T-helper 1 cell (primary cell): ENCODE measurements at places on chromosomes 7 and 10.

GRCh38 chr10:52279546-52279945 lies 34.5 kb upstream of the DKK1 start:
- DNase-seq, result no peak

GRCh38 chr7:155532792-155533119 lies 13.6 kb downstream of the CNPY1 start:
- DNase-seq, result no peak

GRCh38 chr10:123807444-123808035 lies 84.1 kb downstream of the CPXM2 start:
- DNase-seq, result no peak

DNA sequence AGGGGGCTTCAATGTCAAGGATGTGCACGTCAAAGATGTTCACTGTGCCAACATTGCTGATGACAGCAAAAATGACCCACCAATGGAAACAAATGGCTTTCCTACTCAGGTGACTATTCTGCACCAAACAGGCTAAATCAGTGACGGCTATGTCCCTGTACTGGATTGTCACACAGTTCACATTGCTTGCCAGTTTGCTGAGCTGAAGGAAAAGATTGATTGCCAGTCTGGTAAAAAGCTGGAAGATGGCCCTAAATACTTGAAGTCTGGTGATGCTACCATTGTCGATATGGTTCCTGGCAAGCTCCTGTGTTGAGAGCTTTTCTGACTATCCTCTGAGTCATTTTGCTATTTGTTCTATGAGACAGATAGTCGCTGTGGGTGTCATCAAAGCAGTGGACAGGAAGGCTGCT lies 202.2 kb upstream of the ETV1 start:
- no peak for DNase-seq

DNA sequence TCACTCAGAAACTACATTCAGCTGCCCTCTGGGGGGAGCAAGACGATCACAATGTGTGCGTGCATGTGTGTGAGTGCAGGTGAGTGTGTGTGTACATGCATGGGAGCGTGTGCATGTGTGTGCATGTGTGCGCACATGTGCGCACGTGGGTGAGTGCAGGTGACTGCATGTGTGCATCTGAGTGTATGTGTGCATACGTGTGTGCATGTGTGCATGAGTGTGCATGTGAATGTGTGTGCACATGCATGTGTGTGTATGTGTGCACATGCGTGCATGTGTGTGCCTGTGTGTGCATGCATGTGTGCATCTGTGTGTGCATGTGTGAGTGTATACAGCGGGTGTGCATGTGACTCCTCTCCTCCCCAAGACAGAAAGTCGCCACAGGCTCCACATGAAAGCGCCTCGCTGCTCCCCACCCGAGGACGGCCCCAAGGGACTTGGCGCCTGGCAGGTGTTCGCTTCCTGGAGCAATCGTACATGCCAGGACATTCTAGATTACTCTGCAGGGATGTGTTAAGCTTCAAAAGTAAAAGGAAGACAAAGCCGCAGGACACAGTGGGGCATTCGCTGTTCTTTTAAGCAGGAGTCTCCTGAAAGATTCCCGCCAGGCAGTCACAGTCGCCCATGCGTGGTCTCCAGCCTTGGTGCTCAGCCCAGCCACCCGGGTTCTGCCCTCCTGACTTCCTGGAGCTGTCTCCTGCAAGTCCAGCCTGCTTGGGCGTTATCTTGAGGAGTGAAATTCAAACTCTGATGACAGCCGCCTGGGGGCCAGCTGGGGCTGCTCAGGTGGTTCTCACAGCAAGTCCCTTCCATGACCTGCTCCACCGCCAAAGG lies 42.0 kb upstream of the ADGRA1 start:
- no peak for DNase-seq

GRCh38 chr7:71229148-71229547 lies 97.2 kb downstream of the GALNT17 start:
- no peak for DNase-seq

DNA sequence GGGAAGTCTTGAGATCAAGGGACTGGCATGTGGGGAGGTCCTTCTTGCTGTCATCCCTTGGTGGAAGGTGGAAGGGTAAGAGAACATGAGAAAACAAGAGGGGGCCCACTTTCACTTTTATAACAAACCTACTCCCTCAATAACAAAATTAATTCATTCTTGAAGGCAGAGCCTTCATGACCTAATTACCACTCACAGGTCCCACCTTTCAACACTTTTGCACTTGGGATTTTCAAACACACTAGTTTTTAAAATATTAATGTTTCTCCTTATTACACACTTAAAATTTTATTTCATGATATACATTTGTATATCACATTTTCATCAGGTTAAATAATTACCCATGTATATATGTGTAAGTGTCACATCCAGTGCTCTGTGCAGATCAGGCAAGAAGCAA lies 2.0 kb downstream of the ST7 start:
- no peak for DNase-seq

- no peak for DNase-seq
These were observed 183.1 kb downstream of the EXOC4 start for GRCh38 chr7:133436014-133436428.

DNA sequence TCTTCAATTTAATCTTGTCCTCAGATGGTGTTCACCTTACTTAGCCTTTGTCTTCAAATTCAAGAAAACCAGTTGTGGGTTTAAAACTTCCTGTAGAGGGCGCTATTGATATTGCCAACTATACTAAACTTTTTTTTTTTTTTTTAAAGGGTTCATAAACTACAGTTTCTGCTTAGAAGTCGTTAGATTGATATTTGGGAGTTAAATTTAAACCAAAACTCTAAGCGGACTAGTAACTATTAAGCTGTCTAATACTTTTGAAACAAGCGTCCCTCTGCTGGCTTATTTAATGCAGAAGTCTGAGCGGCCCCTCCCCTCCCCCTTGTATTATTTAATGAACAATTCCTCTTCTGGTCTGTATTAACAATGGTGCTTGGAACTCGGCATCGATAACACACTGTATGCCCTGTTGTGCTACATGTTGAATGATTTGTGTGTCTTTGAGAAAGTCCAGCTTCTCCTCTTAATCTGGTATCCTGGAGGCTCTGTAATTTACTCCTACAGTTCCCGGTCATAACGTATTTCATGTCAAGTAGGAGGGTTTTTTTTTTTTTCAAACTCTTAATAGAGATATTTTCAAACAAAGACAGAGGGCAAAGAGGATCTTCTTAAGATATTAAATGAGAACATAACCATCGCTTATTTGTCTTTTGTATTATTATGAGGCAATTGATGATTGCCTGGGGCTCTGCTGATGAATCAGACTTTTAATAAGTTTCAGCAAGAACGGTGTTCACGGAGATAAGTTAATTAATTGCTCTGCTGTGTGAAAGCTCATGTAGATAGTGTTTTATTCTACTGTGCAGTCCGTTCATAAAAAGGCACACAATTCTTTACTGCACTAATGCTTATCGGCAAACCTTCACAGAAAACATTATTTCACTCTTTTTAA lies 22.6 kb upstream of the CREB5 start:
- no peak for DNase-seq
